Mesothelial cell of epicardium (in vitro differentiated cells): ENCODE measurements at places on chromosomes 6 and 20. TPM values are rescaled to one million over a fixed set of nuclear protein-coding genes. Genes with fewer than 3 reads are reported as not detected.

DNA sequence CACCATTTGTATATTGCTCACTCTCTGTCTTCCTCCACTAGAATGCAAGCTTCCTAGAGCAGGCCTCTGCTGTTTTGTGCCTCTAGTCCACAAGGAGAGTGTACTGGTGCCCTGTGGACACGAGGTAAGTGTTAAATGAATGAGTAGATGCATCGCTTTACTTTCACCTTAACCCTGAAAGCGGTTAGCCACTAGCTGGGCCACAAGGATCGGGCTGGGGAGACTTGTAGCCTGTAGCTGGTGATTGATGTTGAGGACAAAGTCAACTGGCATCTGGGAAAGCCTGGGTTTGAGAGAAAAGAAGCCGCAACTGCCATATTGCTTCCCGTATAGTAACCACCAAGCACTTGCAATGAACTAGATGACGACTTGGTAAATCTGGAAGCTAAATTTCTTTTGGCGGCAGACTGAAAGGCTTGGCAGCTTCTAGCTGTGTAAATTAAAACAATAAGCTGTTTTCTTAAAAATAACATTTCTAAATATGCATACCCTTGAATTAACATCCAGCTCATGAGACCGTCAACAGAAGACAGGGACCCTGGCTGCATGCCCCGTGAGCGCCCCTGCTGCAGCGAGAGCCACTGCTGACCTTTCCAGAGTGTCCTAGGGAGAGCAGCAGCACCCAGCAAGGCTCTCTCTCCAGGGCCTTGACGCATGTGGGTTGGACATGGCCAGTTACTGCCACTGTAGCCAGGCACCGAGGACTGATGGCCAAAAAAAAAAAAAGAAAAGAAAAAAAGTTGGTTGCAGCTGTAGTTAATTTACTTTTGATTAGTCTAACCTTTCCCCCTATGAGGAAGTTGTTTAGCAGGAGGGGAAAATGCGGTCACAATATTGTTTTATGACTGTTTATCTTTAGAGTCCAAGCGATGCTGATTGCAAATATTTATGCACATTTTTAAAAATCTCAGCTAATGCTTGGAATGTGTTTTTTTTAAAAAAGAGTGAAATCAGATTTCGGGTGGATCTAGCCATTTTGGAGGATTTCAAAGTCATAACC, 315.1 kb downstream of the TFAP2C start:
- DNase-seq = no peak

DNA sequence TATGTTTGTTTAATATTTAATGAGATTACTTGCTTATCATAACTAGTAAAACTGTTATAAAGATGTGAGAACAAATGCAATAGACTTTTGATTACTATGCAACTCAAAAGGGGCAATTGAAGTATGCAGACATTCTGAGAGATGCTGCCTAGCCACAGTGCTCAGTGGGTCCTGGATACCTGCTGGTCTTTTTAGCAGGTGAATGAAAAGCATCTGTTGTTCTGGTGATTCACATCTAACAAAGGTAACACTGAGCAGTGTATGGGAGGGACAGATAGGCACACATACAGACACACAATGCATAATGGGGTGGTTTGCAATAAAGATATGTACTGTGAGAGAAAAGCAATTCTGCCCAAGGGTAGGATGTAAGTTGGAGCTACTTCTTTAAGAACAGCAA, 46.9 kb downstream of the OGFRL1 start:
- DNase-seq = no peak

- no peak for DNase-seq
These were observed 223.9 kb upstream of the TAB2 start for GRCh38 chr6:149093643-149094042.

Gene TULP1
- 17.5 to 17.7 TPM (median 17.6 TPM) in 3 replicates for total RNA-seq

DNA sequence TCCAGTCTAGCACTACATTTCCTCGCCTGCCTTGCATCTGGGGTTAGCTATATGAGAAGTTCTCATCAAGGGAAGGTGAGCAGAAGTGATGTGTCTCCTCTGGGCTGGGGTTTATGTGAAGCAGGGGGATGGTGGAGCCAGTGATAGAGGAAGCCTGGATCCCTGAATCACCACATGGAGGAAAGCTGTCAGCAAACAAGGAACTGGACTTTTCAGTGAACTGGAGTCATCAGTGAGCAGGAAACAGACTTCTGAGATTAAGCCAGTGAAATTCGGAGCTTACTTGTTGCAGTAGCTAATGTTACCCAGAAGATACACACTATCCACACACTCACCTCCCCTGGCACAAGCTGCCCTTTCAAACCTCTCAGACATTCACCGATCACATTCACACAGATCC, 13.4 kb upstream of the TOX2 start:
- no peak for DNase-seq

Gene UST
- total RNA-seq = 5.9 to 6.6 TPM (median 6.3 TPM) in 3 replicates

Gene SASH1
- 24.0 to 30.2 TPM (median 28.7 TPM) in 3 replicates for total RNA-seq

- DNase-seq = no peak
These were observed 103.6 kb downstream of the NOL4L start for GRCh38 chr20:32481311-32482142.

GRCh38 chr6:48090546-48090945, 20.5 kb downstream of the PTCHD4 start:
- no peak for DNase-seq

Gene MANEA
- 17.4 to 17.8 TPM (median 17.8 TPM) in 3 replicates for total RNA-seq

DNA sequence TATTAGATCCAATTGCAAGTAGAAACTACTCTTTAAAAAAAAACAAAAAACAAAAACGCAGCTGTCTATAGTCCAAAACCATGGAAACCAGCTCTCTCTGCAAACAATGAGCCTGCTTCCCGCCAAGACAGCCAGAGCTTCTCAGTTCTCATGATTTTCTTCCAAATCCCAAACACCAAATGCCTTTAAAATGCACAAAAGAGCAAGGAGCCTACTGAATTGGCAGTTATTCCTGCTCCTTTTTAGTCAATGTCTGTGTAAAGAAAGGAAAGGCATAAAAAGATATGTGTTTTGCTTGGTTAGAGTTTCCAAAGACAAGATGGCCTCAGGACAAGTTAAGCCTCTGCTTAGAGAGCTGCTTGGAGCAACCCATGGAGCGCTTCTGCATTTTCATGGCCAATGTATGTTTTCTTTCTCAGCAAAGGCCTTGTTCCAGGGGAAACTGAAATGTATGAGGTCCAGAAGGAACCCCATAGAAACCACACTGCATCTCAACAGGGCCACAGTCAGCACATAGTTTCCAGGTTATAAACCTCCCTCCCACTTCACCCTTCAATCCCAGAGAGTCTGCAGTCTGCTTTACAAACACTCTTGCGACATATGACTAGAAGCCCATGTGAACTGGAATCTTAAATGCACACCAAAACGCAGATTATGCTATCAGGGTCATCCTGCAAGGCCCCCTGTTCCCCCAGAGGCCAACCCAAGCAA, 209.3 kb upstream of the TAB2 start:
- no peak for DNase-seq

DNA sequence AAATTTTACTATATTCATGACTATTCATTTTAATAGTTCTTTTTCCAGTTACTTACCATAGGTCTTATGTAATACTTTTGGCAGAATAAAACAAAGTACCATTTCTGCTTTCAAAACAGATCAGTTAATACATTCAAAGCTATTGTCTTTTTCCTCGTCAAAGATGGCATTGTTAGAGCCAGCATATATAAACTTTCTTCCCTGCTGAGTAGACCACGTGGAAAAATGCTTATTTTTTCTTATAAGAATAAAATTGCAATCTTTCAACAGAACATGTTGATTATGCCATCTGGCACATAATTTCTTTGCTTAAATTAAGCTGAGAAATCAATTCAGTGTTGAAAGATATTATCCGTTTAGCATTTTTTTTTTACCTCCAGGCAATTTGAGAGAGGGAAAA, 34.9 kb upstream of the EXOC2 start:
- no peak for DNase-seq

- no peak for DNase-seq
These were observed 131.1 kb downstream of the TASP1 start for GRCh38 chr20:13507646-13508045.

Gene VSX1
- total RNA-seq = not detected in 3 replicates
